ENCODE measurements at places on chromosomes 4 and X. TPM values are rescaled to one million over a fixed set of nuclear protein-coding genes. Genes with fewer than 3 reads are reported as not detected.

GRCh38 chr4:17616283-17616682, 1.8 kb downstream of the MED28 start:
- no peak for DNase-seq

GRCh38 chrX:24231131-24231540, 81.6 kb downstream of the ZFX start:
- no peak for DNase-seq

DNA sequence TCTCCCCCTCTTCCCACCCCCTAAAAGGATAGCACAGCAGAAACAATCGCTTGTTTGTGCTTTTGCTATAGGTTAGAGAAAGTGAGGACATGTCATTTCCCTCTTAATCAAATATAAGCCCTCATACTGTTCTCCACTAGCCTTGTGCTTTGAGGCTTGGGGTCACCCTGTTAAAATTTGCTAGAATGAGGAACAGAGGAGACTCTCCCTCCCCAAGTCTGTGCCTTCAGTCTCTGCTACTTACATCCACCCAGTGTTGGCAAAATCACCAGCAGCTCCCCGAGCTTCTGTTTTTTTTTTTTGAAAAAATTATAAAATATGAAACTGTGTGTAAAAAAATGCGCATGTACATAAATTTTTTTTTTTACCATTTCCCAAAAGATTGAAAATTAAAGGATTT, 19.3 kb downstream of the KLF3 start:
- DNase-seq = no peak

DNA sequence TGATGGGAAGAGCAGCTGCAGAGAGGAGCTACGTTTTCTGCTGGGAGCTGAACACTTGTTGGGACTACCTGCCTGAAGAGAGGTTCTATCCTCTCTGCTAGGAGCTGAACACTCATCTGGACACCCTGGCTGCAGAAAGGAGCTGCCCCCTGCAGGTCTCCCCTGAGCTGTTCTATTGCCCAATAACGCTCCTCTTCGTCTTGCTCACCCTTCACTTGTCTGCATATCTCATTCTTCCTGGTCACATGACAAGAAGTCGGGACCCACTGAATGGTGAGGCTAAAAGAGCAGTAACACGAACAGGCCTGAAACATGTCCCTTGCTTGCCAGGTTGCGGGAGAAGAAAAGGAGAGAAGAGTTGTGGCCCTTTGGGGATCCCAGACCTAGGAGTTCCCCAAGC, 27.8 kb downstream of the NAA11 start:
- no peak for DNase-seq

The NUDT9 gene
- total RNA-seq = 21.5 TPM

The SLC16A2 gene
- total RNA-seq = not detected

The DUSP21 gene
- total RNA-seq = not detected

The TKTL2 gene
- 0.27 TPM for total RNA-seq

Data from B cell (primary cell).